G401 (cell line): ENCODE measurements at places on chromosomes 6 and 20. TPM values are rescaled to one million over a fixed set of nuclear protein-coding genes. Genes with fewer than 3 reads are reported as not detected.

LRRC73 gene
- total RNA-seq, result 0.03 TPM in 1 of 2 replicates, not detected in the other

CASS4 gene
- total RNA-seq, result 0.51 TPM in 1 of 2 replicates, not detected in the other

ULBP3 gene
- 0.37 and 2.5 TPM in 2 replicates for total RNA-seq

PNPLA1 gene
- not detected in 2 replicates for total RNA-seq

MYLK4 gene
- total RNA-seq, result 0.31 and 0.64 TPM in 2 replicates

TMC2 gene
- total RNA-seq, result not detected in 2 replicates

CARMIL1 gene
- 0.20 and 0.37 TPM in 2 replicates for total RNA-seq

PREP gene
- 74.3 and 91.5 TPM in 2 replicates for total RNA-seq

GGTLC1 gene
- not detected in 2 replicates for total RNA-seq

TINAG gene
- total RNA-seq, result not detected in 2 replicates

KCNK17 gene
- not detected in 2 replicates for total RNA-seq

METTL24 gene
- 1.8 and 2.6 TPM in 2 replicates for total RNA-seq

TREM2 gene
- not detected in 2 replicates for total RNA-seq

CPXM1 gene
- total RNA-seq, result 41.8 and 47.0 TPM in 2 replicates

JPH2 gene
- total RNA-seq, result 0.24 and 1.8 TPM in 2 replicates

AFG1L gene
- total RNA-seq, result 9.5 and 11.1 TPM in 2 replicates

CALHM4 gene
- not detected in 2 replicates for total RNA-seq

ANKRD66 gene
- not detected in 2 replicates for total RNA-seq

SYCP2 gene
- 5.0 and 8.6 TPM in 2 replicates for total RNA-seq

MAK gene
- total RNA-seq, result 0.18 and 0.95 TPM in 2 replicates

HCRTR2 gene
- not detected in 2 replicates for total RNA-seq

THBD gene
- total RNA-seq, result not detected in 2 replicates

SAMD5 gene
- under 0.01 TPM in 1 of 2 replicates, not detected in the other for total RNA-seq

GINS1 gene
- total RNA-seq, result 25.2 and 40.0 TPM in 2 replicates

XKR7 gene
- total RNA-seq, result 5.7 and 6.8 TPM in 2 replicates

HLA-DMA gene
- 11.4 and 15.8 TPM in 2 replicates for total RNA-seq

MICAL1 gene
- 20.4 and 21.3 TPM in 2 replicates for total RNA-seq

TRIM10 gene
- total RNA-seq, result not detected in 2 replicates

EFCAB8 gene
- total RNA-seq, result 0.03 TPM in 1 of 2 replicates, not detected in the other

CFB gene
- total RNA-seq, result not detected in 2 replicates

CCDC170 gene
- total RNA-seq, result not detected in 2 replicates

PDYN gene
- total RNA-seq, result not detected in 2 replicates

GSTA2 gene
- total RNA-seq, result not detected in 2 replicates

DZANK1 gene
- 2.2 and 3.6 TPM in 2 replicates for total RNA-seq

MYCT1 gene
- not detected in 2 replicates for total RNA-seq

FAM209B gene
- total RNA-seq, result not detected in 2 replicates

F13A1 gene
- not detected in 2 replicates for total RNA-seq

PROKR2 gene
- total RNA-seq, result not detected in 2 replicates

HS3ST5 gene
- total RNA-seq, result not detected in 2 replicates

GSTA3 gene
- total RNA-seq, result not detected in 2 replicates

CRISP3 gene
- not detected in 2 replicates for total RNA-seq

SEMG1 gene
- not detected in 2 replicates for total RNA-seq

HAO1 gene
- total RNA-seq, result not detected in 2 replicates

C6orf58 gene
- not detected in 2 replicates for total RNA-seq

GPX5 gene
- not detected in 2 replicates for total RNA-seq
